Thoracic aorta (tissue), 2 donors: ENCODE measurements at places on chromosomes 6 and 20. TPM values are rescaled to one million over a fixed set of nuclear protein-coding genes. Genes with fewer than 3 reads are reported as not detected.

DNA sequence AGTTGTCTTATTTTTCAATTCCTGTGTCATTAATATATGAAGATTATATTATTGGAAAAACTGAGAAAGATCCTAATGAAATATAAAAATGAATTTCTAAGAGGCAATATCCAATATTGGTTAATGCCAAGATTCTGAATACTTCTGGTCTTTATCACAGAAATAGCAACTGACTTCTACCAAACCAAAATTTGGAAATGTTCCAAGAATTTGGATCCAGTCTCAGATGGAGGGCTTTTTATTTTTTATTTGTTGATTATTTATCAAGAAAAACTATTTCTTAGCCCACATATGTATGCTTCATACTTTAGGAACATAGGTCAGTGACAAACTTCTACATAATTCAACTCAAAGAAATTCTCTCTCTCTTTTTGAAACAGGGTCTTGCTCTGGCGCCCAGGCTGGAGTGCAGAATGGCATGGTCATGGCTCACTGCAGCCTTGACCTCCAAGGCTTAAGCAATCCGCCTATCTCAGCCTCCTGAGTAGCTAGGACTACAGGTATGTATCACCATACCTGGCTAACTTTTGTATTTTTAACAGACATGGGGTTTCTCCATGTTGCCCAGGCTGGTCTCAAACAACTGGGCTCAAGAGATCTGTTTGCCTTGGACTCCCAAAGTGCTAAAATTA lies 13.1 kb downstream of the NUP43 start:
- DNase-seq, result no peak

- DNase-seq, result no peak
Measured at GRCh38 chr6:91608428-91608827, 1021.6 kb upstream of the MAP3K7 start.

- no peak for DNase-seq
Measured at GRCh38 chr20:47535088-47535487, 33.4 kb downstream of the NCOA3 start.

- no peak for DNase-seq
Measured at GRCh38 chr20:59940956-59941294, 736 bp downstream of the FAM217B start.

- no peak for DNase-seq
Measured at GRCh38 chr6:128600397-128600951, 80.1 kb upstream of the PTPRK start.

DNA sequence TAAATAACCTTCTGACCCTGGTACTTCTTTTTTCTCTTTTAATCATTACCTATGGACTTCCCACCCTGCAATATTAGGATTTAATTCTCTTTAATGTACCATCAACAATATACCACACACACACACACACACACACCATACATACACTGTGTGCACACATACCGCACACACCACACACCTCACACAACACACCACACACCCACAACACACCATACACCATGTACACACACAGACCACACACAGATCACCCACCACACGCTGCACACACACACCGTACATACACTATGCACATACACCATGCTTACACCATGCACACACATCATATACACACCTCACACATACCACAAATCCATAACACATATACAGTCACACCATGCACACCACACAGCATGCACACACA lies 57.4 kb upstream of the MAP3K4 start:
- no peak for DNase-seq

DNA sequence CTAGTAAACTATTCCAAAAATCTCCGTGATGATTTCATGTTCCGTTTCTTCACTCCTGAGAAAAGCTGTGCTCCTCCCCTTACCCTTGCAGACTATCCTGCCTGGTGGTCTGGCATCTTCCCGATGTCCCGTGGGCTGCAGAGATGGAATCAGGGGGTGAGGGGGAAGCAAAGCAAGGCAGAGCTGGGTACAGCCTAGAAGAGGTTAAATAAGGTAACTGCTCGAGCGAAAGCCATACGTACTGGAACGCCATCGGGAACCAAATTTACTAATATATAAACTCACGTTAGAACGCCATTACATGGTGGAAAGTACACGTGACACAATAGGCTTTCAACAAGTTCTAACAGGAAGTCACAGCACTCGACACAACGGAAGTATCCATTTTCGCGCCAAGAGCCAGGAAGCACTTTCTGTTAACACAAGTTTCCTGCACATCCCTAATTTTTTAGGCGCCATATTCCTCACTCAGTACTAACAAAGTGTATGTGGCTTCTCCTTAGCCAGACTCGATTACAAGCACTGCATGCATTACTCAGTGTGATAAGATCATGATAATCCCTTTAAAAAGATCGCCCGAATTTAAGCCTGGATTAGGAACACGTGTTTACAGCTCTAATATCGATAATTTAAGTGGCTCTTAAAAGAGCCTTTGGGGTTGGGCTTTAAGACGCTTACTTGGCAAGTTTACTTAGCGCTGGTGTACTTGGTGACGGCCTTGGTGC lies 101.6 kb upstream of the PRSS16 start:
- DNase-seq, result no peak

GRCh38 chr6:13505345-13505734 lies 17.9 kb upstream of the GFOD1 start:
- DNase-seq, result no peak

GRCh38 chr20:60955706-60956105 lies 296.4 kb upstream of the CDH4 start:
- DNase-seq, result no peak

GRCh38 chr20:24206995-24207394 lies 218.4 kb upstream of the GGTLC1 start:
- no peak for DNase-seq

GRCh38 chr6:13405961-13406477 lies 77.7 kb upstream of the TBC1D7 start:
- no peak for DNase-seq

DNA sequence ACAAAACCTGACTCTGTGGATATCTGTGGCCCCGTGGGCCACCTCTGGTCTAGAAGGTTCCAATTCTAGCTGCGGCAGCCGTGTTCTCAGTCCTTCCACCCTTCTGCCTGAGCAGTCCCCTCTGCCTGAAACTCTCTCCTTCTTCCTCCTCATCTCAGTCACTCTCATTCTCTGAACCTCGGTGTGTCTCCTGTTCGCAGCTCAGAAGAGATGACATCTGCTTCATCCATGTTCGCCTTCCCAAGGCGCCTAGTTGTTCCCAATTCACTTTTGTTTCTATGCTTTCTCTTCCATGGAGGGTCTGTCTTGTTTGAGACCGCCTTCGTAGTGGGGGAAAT lies 95.5 kb downstream of the CEBPB start:
- no peak for DNase-seq

DNA sequence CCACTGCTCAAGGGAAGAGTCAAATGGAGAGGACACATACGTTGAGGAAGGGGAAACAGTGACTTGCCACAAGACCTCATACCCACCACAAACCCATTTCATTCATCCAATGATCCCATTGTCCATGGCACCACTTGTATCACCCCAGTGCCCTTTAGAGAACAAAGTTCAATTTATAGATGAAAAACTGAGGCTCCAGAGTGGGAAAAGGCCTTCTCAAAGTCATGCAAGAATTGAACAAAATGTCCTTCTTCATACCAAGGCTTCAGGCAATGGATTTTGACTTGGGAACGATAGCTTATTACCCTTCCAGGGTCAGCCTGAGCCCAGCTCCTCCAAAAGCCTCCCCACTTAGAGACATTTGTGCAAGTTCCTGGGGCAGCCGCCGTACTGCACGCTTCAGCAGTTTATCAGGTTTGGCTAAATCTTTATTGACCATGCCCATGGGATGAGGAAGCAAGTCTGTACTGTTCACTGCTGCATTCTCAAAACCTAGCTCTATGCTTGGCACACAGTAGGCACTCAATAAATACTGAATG lies 47.3 kb upstream of the MRPS10 start:
- no peak for DNase-seq

DNA sequence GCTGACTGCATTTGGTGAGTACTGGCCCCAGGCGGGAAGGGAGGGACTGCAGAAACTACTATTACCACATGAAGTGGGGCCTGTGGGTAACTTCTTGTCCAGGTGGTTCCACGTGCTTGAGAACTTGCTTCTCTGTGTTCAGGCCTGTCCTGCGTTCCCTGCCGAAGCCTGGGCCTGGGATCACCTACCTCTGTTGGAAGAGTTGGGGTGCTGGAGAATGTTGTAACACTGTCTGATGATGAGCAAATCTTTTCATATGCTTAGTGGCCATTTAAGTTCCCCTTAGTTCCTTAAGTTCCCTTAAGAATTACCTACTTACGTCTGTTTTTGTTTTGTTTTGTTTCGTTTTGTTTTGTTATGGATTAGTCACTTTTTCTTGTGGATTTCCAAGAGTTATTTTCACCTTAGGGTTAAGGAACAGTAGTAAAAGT lies 154.4 kb downstream of the DTNBP1 start:
- no peak for DNase-seq

DNA sequence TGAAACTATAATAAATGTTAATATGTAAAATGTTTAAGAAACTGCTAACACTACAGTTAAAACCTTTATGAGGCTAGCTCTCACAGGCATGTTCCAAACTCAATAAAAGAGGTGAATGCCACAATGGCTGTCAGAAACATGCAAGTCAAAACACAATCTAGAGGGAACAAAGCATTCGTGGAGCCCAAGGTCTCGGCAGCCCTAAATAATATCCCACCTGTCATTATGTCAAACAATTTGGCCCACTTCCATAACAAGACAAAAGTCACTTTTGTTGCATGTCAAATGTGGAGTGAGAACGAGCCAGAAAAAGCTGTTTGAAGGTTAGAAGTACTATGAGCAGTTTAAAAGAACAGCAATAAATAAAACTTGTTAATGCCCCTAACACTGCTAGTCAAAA lies 181.9 kb downstream of the GMDS start:
- no peak for DNase-seq

- DNase-seq, result no peak
Measured at GRCh38 chr6:162864911-162865310, 137.1 kb downstream of the PACRG start.

DNA sequence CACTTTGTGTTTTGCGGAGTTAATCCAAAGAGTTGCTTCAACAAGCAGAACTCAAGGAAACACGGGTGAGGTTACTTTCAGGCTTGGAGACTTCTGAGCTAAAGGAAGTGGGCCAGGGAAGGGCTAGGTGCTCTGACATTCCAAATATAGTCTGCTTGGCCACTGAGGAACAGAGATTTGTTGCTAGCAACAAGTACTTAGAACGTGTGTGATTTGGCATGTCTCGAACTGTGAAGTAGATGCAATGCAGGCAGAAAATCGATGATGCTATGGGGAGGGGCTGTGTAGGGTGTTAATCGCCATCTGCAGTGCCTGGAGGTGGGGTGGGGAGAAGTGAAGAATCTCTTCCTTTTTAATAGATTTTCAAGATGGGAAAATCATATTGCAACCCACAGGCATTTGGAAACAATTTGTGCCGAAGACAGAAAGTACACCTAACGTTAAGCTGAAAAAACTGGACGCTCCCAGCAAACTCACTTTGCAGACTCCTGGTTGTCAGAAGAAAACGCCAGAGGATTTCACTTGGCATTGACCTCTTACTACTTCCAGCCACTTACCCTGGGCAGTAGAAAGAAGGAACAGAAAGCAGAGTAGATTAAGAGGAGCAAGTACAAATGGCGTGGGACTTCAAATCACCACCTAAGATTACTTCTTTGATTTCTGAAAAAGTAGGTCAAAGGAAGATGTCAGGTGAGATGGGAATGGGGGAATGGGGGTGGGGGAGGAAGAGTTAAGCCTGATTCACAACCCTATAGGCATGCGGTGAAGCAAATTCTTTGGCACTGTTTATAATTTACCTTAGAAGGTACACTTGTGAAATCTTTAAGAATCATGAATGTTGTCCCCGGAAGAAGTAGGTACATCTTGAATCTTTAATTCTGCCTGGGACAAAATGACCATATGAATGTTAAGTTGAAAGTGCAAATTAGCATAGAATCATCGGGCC lies 314.1 kb downstream of the CD83 start:
- no peak for DNase-seq

DNA sequence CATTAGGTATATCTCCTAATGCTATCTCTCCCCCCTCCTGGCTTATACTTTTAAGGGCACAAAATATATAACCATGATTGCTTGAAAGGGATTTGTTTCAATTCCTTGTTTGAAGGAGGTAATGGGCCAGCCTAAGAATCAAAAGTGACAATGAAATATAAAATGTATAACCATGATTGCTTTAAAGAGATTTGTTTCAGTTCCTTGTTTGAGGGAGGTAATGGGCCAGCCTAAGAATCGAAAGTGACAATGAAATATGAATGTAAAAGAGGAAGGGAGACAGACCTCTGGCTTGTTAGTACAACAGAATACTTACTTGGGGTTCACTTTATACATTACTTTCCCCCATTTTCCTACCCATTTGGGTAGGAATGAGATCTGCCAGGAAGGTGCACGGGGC lies 55.5 kb downstream of the FOXC1 start:
- DNase-seq, result no peak

GRCh38 chr6:10800810-10801209 lies 37.5 kb downstream of the MAK start:
- DNase-seq, result no peak

GRCh38 chr20:24631173-24631505 lies 161.7 kb downstream of the SYNDIG1 start:
- DNase-seq, result no peak

DNA sequence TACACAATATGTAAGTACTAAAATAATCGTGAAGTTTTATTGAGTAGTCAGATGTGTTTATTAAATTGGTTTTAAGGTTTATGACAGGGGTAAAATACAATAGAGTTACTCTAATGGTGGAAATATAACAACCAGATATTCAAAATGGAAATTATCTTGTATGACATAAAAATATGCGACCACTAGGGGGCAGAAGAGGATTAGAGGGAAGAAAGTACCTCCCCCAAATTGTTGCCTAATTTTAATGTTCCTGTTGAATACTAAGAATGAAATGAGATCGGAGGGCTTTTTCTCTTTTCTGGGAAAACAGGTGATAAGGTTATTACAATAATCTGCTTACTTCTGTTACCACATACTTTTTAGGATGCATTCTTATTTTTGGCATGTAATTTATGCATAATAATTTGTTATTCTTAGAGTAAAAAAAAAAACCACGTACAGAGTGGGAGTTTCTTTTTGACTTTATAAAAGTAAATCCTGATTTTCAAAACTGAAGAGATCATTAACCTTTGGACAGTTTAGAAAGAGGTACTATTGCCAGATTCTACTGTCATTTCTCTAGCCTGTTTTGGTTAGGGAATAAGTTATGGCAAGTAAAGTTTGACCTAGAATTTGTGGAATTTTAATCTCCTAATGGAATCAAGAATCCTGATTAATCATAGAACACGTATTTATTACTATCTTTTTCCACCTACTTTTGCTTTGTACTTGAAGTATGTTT lies 159.2 kb downstream of the CD109 start:
- DNase-seq, result no peak

GRCh38 chr6:135936606-135937005 lies 85.1 kb downstream of the PDE7B start:
- no peak for DNase-seq

- no peak for DNase-seq
Measured at GRCh38 chr6:39029156-39030011, 19.2 kb upstream of the GLP1R start.

- no peak for DNase-seq
Measured at GRCh38 chr6:44183783-44184182, 25.2 kb downstream of the CAPN11 start.

- no peak for DNase-seq
Measured at GRCh38 chr20:46811224-46812084, 83.2 kb upstream of the EYA2 start.

Gene RNF144B
- total RNA-seq, result 24.3 TPM

Gene CDH26
- total RNA-seq, result 2.5 TPM

Gene TRAPPC3L
- not detected for total RNA-seq

Gene CFAP61
- total RNA-seq, result not detected

Gene TRIM31
- total RNA-seq, result 2.0 TPM

Gene HTR1B
- 9.9 TPM for total RNA-seq

Gene IMPG1
- not detected for total RNA-seq

Gene EEF1E1
- total RNA-seq, result 52.8 TPM

Gene AKIRIN2
- 38.7 TPM for total RNA-seq

Gene GLP1R
- not detected for total RNA-seq
